ENCODE measurements at places on chromosomes 11 and 22. TPM values are rescaled to one million over a fixed set of nuclear protein-coding genes. Genes with fewer than 3 reads are reported as not detected.

- DNase-seq: no peak
Measured at GRCh38 chr11:61332281-61332796, 566 bp downstream of the DDB1 start.

DNA sequence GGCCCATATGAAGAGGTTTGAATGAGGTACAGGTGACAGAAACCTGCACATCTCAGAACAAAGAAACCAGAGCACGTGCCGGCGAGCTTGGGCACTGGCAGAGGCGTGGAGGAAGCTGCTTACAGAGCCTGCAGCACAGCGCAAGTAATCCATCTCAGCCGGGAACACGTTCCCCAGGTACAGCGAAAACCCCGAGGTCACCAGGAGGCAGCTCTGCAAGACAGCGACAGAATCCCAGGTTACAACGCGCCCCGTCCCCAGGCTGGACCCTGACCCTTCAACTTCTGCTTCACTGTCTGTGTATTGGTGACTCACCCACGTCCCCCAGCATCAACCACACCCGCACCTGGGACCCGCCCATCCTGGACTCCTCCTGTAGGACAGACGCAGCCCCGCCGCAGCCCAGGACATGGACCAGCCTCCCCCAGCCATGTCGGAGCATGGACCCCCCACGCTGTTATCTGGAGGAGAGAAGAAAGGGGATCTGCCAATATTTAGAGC is 2.2 kb downstream of the MLC1 start:
- DNase-seq: no peak

Gene MAPK11
- total RNA-seq: 3.9 TPM

Gene RRAS2
- 31.1 TPM for total RNA-seq

- DNase-seq: no peak
Measured at GRCh38 chr11:117631336-117632140, 165.5 kb downstream of the DSCAML1 start.

GRCh38 chr11:116928102-116928777 is 90.8 kb upstream of the APOA1 start:
- DNase-seq: no peak

Measured in esophagus squamous epithelium (tissue), 5 donors.